ENCODE measurements at places on chromosomes 16 and 17.

DNA sequence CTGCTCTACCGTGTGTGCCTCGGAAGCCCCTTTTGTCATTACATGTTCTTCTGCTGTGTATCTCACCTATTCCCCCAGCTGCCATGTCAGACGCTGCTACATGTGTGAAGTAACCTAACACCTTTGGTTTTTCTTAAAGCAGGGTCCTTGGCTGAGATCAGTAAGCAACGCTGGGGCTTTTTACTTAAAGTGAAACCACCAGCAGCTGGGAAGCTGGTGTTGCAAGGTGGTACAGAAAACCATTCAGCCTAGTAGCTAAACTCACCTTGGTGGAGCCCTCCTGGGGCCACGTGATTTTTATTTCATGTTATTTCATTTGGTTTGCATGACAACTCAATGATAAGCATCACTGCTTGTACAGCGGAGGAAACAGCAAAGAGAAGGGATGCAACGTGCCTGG is 62.6 kb downstream of the PLCG2 start:
- DNase-seq, result no peak

DNA sequence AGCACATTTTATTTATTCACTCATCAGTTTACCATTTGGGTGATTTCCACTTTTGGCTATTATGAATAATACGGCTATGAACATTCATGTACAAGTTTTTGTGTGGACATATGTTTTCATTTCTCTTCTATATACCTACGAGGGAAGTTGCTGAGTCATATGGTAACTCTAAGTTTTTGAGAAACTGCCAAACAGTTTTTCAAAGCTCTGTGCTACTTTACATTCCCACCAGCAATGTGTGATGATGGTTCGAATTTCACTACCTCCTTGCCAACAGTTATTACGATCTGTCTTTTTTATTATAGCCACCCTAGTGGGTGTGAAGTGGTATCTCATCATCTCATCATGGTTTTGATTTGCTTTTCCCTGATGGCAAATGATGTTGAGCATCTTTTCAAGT is 63.7 kb upstream of the MRTFB start:
- DNase-seq, result no peak

DNA sequence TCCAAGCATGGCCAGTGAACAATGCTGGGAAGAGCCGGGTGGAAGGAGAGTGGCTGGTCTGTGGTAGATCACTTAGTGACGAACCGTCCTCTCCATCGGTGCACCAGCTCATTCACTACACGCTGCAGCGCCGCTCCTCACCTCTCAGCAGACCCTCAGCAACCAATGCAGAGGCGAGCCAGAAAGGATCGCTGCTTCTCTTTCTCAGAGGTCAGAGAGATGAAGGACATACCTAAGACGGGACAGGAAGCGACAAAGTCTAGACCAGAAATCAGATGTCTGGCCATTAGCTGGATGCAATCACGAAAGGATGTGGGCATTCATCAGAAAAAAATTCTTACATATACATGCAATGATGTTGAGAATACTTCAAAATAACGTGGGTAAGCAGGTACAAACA is 26.9 kb downstream of the NSMCE1 start:
- no peak for DNase-seq

- DNase-seq, result no peak
These were observed 637 bp downstream of the DHRS11 start for GRCh38 chr17:36592316-36592715.

DNA sequence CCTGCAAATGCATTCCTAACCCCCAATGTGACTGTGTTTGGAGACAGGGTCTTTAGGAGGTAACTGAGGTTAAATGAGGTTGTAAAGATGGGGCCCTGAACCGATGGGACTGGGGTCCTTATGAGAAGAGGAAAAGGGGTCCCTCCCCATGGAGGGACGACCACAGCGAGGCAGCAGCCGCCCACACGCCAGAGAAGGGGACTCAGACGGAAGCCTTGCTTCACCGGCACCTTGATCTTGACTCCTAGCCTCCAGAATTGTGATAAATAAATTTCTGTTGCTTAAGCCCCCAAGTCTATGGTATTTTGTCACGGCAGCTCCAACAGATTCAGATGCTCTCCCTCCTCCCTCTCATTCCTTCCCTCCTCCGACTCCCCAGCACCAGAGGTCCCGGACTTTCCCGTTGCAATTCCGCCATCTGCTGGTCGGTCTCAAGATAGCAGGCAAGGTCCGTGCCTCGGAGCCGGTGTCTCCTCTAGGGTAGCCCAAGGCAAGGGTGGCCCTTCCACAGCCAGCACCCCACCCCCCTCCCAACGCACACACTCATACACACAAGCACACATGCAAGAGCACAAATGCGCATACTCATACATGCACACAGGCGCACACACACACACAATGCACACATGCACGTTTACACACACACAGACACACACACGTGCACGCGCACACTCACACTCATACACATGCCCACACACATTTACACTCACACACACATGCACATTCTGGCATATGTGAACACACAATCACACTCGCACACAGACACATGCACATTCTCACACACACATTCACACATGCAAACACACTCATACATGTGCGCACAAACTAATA is 23.1 kb upstream of the C16orf78 start:
- DNase-seq, result peak; percentile 82

DNA sequence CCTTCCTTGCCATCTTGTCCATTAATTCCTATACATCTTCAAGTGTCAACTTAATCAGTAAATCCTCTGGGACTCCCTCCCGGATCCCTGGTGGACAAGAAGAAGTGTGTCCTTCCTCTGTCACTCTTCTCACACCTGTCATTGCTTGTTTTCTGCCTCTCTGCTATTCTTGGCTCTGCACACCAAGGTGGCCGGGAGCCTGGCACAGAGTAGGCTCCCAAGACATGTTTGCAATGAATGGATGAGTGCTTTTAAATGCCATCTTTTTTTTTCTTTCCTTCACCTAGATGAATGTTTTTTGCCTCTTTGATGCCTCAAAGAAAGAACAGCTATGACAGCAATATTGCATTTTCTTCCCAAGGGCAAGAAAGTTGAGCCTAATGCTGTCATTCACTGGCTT is 58.0 kb upstream of the CLEC18A start:
- DNase-seq, result no peak

DNA sequence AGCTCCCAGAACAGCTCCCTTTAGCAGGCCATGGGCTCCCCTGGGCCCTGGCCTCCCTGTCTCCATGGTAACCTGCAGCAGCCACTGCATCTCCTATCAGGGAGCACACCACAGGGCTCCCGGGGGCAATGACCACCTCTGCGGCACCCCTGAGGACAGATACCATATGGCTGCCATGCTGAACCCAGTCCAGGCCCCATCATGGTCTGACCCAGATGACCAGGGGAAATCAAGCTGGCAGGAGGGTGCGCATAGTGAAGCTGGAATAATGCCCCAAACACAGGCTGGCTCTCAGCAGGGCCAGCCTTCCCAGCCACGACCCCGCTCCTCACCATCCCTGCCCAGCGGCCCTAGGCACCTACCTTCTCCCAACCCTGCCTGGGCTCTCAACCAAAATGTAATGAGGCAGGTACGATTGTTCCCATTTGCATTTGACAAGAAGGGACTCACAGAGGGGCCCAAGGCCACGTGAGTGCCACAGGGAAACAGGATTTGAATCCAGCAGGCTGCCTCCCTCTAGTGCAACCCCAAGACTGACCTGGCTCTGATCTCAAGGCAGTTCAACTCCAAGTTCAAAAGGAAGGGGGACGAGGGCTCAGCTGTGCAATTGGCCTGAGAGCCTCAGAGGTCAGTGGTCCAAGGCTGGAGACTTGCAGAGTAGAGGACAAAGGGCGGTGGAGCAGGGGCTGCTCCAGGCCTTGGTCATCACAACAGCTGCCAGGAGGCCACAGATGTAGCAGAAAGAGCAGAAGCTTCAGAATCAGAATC is 2.4 kb downstream of the RUNDC3A start:
- DNase-seq, result no peak

GRCh38 chr17:62805234-62805633 is 2.9 kb downstream of the MARCHF10 start:
- no peak for DNase-seq

DNA sequence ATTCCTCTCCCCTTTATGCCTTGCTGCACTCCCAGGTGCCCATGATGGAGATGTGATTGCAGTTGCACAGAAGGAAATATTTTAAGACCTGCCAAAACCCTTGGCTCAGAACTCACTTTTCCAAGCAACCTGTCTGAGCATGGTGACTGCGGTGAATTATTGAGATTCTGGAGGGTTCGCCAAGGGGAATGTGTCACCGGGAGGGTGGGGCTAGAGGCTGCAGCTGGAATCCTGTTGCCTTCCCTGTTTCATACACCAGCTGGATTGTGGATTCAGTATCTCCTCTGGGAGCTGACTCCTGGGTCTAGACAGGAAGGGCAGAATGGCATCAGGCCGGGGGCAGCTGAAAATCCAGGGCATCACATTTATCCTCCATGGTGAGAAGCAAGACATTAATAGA is 527.2 kb downstream of the TMEM114 start:
- DNase-seq, result no peak

GRCh38 chr17:80832266-80832676 is 159.4 kb upstream of the CHMP6 start:
- DNase-seq, result peak; percentile 69

DNA sequence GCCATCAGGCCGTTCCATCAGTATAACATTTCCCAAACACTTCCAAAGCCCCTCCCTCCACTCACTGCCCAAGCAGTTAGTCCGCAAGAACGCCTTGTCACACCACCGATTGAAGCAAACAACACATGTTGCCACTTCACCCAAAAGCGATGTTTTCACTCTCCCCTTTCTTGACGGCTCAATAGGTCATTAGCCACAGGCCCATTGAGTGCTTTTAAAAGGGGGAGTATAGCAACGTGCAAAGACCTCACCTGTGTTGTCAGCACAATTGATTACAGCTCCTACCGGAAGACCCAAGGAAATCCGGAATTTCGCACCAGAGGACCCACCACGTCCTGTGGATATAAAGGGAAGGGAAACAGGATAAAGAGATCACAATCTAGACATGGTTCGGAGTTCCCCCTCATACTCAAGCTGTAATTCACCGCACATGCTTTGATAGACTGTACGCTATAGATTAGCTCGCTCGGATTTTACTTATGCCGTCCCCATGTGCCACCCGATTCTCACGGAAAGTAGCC is 690 bp downstream of the RPL23 start:
- DNase-seq, result no peak

DNA sequence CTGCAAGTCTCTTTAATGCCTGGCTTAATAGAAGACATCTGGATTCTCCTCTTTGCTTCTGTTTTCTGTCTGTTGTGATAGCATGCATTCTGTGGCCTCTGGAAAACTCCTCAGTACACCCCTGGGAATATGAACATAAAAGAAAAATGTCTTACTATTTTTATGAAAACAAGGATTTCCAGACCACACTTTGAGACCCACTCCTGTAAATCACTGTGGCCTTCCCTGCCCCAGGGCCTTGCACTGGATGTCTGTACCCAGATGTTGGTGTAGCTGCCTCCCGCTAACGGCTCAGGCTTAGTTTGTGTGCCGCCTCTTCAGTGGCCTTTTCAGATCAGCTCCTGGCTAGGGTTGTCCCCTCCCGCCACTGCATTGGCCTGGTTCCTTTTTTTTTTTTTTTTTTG is 126.6 kb downstream of the SOCS1 start:
- DNase-seq, result no peak

DNA sequence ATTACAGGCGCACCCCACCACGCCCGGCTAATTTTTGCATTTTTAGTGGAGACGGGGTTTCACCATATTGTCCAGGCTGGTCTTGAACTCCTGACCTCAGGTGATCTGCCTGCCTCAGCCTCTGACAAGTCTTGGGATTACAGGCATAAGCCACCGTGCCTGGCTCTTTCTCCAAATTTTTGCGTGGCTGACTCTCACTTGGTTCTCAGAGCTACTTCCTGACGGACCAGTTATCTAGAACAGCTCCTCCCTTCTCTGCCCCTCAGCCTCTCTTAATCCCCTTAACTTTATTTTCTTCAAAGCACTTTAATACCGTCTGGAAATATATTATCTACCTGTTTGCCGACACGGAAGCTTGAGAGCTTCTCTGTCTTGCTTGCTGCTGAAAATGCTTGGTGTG is 4.2 kb downstream of the YPEL2 start:
- DNase-seq, result no peak

GRCh38 chr17:59627274-59627673 is 7.6 kb downstream of the CLTC start:
- DNase-seq, result no peak

GRCh38 chr17:33603789-33604188 is 310.7 kb upstream of the ASIC2 start:
- peak; percentile 2 for DNase-seq

DNA sequence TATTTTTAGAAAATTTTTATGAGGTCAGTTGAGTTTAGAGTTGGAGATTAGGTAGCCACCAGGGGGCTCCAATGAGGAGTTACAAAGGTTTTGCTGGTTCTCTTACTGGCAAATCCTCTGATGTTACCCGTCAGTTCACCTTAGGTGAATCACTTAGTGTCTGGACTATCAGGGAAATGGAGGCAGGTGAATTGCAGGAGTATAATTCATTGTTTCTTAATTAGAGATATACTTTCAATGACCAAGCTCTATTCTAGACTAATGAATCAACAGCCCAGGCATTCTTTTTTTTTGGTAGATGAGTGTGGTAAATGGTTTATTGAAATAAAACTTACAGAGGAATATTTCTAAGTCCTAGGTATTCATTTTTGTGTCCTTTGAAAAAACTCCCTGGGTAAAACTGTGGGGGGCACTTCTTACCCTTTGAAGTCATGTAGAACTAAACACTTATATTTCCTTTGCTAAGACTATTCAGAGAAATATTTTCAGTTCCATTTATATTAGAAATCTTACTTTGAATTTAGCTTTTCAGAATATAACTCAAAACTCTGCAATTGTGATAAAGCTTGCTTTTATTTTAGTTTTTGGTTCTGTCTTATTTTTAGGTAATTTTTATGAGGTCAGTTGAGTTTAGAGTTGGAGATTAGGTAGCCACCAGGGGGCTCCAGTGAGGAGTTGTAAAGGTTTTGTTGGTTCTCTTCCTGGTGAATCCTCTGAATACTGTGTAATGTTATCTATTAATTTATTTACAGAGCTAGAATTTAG is 17.7 kb downstream of the PSMD11 start:
- DNase-seq, result peak; percentile 58

All from ELF-1 (cell line).